ENCODE measurements at places on chromosomes 3 and 15. TPM values are rescaled to one million over a fixed set of nuclear protein-coding genes. Genes with fewer than 3 reads are reported as not detected.

DNA sequence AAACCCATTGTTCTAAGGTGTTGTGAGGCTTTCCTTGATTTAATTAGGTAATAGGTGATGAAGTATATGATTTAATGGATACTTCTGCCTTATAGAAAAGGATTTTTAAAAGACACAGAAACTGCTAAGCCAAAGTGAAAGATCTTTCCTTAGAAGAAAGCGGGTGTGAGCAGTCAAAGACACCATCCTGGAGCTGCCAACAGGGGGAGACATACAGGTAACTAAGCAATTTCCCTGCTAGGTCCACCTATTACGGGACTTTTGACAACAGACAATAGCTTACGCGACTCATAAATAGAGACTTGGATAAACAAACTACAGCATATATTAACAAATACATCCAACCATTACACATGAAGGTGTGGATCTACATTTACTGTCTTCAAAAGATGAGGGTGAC lies 669.5 kb downstream of the SQOR start:
- peak; percentile 4 for DNase-seq

GRCh38 chr3:32432045-32432710 lies 40.5 kb downstream of the CMTM7 start:
- DNase-seq: no peak

GRCh38 chr15:67290319-67290718 lies 35.7 kb downstream of the IQCH start:
- no peak for DNase-seq

DNA sequence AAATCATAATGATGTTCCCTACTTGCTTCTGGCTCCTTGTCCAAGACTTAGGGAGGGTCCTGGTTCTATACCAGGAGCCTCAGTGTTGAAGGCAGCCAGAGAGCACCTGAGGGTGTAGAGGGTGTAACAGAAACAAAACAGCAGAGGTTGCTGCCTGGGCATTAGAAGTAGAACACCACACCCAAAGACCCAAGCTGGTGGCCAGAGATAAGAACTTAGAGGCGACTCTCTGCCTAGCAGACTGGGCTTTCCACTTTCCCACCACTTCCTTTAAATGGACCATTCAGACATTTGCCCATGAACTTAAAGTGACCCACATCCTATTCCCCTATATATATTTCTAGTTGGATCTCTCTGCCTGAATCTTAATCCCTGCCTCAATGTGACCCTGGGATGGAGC lies 189.8 kb downstream of the KLF13 start:
- DNase-seq: no peak

DNA sequence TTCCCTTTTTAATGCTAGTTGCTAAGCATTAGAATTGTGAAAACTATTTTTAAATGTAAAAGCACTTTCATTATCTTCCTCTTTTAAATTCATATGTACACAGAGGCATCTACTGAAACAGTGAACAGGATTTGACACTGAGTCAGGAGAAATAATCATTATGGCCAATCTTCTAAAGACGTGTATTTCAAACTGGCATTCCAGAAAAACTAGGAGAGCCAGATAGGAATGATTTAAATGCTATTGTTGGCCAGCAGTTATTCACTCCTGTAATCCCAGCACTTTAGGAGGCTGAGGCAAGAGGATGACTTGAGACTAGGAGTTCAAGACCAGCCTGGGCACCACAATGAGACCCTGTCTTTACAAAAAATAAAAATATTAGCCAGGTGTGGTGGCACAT lies 67.6 kb upstream of the RAP2B start:
- no peak for DNase-seq

DNA sequence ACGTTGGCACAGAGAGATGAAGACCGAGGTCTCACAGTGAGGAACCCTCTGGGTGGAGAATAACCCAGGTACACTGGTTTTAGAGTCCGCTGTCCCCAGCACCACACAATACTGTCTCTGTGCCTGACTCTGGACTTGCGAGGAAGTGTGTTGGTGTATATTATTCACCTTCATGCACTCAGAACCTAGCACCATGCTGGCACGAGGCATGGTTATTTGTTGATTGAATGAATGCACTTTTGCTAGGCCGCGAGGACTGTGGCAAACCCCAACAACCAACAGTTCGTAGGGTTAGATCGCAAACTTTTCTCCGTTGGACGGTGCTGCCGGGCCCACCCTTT lies 484 bp upstream of the C3orf52 start:
- DNase-seq: no peak

GRCh38 chr15:92930054-92930621 lies 30.0 kb downstream of the CHD2 start:
- DNase-seq: no peak

DNA sequence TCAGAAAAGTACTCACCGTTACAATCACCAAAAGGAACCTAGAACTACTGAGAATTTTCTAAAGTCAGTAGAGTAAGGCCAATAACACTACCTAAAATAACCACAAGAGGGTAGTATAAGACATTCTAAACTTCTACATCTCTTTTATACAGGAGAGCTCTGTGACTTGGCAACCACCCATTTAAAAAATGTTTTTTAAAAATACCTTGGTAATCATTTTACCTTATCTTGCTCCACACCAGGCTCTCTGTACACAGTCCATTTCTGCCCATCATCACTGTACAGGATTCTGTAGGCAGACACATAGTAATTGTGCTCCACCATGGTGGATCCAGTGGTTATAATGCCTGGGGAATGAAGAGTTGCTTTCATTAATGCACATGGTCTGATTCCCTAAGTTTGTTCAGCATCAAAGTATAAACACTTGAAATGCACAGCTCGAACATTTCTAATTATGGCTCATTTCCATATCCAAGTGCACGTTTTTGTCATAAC lies 54.5 kb downstream of the ST3GAL6 start:
- DNase-seq: peak; percentile 64

GRCh38 chr3:150861851-150862250 lies 43.4 kb downstream of the MINDY4B start:
- no peak for DNase-seq

The COL8A1 gene
- total RNA-seq: 6.6 TPM

The FBLN2 gene
- total RNA-seq: 1.8 TPM

The ADCY5 gene
- total RNA-seq: not detected

The MUC13 gene
- total RNA-seq: not detected

The CCR8 gene
- total RNA-seq: not detected

The TGM5 gene
- 1.7 TPM for total RNA-seq
